H4 (cell line): ENCODE measurements at places on chromosomes 1 and 21.

GRCh38 chr1:63082766-63083165 lies 239.6 kb upstream of the FOXD3 start:
- no peak for DNase-seq

DNA sequence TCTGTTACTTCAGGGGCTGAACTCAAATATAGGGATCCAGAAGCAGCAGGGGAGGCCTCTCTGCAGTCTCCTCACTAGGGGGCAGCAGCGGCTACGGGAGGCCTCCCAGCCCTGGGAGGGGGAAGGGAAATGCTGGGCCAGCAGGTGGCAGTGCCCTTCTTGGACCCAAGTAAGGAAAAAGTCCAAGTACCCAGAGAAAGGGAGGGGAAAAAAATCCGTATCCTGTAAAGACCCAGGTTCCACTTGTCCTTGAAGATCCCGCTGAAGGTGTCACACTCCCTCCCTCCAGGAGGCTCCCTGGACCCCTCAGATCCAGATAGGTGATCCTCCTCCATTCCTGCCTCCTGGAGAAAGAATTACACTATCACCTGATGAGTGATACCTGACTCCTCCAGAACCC lies 14.1 kb upstream of the NUAK2 start:
- peak; percentile 78 for DNase-seq

- no peak for DNase-seq
Observed at GRCh38 chr1:50326026-50326425, 97.2 kb downstream of the DMRTA2 start.

- no peak for DNase-seq
Observed at GRCh38 chr1:180137776-180138175, 16.9 kb upstream of the QSOX1 start.

GRCh38 chr1:119606394-119606793 lies 41.7 kb downstream of the ZNF697 start:
- DNase-seq, result no peak

- DNase-seq, result no peak
Observed at GRCh38 chr1:12204140-12204539, 25.7 kb upstream of the VPS13D start.

GRCh38 chr1:34696230-34696629 lies 58.6 kb upstream of the GJB5 start:
- DNase-seq, result no peak

GRCh38 chr1:7641587-7642417 lies 129.3 kb upstream of the VAMP3 start:
- DNase-seq, result no peak

DNA sequence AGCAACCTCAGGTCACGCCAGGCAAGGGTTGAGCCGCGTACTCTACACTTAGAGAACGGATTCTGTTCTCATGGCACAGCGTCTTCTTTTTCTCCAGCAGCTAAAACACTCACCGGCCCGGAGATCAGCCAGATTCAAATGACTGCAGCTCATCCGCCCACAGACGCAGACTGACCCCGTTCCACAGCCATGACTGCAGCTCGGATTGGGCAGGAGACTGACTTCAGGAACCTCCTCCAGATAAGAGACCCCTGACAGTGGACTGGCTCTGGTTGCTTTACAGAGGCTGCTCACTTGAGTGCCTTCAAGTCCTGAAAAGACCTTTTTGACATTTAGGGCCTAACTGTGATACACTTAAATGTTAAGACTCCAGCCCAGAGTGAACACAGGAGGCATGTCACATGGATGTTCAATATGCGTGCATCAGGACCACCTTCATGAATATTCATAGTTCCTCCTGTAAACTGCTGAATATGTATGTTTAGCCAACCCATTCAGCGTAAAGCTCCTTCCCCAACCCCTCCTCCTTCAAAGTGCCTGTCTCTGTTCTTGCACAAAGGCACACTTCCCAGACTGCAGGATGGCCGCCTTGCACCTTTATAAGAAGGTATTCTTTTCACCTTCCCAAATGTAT lies 42.6 kb downstream of the BACE2 start:
- DNase-seq, result no peak

DNA sequence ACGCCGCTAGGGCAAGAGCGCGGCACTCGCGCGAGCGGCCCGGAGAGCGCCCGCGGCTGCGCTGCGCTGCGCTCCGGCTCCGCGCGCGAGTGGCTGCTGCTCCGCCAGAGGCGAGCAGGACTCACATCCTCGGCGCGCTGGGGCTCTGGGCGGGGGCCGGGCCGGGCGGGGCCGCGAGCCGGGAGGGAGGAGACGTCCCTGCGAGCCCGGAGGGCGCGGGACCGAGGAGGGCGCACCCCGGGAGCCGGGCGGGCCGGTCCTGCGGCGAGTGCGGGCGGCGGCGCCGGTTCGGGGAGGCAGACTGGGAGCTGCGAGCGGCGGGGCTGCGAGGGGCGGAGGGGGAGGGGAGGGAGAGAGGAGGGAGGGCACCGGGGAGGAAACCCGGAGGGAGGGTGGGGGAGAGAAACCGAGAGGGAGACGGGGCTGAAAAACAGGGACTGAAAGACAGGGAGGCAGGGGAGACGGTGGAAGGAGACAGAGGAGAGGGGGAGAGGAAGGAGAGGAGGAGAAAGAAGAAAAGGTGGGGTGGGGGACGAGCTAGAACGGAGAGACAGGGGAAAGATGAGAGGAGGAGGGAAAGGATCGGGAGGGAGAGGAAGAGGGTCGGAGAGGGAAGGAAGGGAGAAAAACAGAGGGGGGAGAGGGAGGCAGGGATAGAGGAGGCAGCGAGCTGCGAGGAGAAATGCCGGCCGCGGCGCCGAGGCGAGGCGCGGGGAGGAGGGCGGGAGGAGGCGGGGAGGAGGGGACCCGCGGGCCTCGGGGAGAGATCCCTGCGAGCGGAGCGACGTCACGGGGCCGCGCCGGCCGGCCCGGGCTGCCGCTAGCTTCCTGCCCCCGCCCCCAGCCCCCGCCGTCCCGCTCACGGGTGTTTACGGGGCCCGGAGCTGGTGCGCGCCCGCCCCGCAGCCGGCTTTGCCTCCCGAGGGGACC lies at the start of gene CAMK2N1:
Gene CAMK2N1 (minus strand): TSS at position 684 of the 930 bp plus-strand sequence. CDS start 831 bp downstream, outside the sequence.
- peak; percentile 40 for DNase-seq

DNA sequence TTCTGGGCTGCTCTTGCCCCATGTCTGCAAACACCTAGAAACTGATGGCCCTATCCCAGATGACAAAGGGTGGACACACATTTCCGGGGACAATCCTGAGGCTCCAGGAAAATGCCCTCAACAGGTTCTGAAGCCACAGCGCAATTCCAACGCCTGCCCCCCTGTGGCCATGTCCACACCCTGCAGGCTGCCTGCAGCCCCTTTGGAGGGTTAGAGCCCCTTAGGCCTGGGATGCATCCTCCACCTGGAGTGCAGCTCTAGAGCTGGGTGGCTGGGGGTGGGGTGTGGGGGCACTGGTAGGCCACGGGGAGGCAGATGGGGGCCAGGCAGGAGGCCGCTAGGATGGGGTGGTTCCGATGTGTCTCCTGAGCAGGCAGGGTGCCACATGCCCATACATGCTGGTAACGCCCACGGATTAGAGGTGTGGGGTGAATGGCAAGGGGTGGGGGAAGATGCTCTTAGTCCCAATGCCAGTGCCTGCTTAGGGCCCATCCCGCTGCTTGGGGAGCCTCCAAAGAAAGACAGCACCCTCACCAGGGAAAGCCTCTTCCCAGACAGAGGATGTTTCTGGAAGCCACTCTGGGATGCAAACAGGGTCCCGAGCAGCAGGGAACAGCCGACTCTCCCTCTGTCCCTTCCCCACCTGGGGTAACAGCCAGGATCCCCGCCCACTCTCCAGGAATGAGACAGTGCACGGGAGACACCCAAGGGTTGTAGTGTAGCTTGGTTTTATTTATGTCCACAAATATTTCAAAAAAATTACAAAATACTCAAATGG lies 34.0 kb downstream of the SLC45A1 start:
- no peak for DNase-seq

DNA sequence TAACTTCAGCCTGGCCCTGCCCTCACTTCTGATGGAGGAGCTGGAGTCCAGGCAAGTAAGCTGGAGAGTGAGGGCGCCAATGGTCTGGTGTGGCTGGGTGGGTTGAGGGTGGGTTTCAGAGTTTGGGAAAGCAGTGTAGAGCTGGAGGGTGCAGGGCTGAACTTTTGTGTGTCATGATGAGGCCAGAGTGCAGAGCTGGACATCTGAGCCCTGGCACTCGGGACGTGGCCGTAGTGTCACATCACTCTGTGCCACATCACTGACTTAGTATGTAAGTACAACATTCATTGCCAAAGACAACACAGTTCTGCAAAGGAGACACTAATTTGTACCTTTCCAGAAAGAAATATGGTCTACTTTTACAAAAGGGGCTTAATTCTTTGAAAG lies 15.8 kb downstream of the SPATA46 start:
- DNase-seq, result no peak

- DNase-seq, result no peak
Observed at GRCh38 chr1:229665912-229666558, 40.0 kb downstream of the URB2 start.

- DNase-seq, result no peak
Observed at GRCh38 chr1:175317779-175318178, 125.2 kb upstream of the KIAA0040 start.

- DNase-seq, result no peak
Observed at GRCh38 chr21:33904041-33904440, 11.6 kb downstream of the ATP5PO start.

DNA sequence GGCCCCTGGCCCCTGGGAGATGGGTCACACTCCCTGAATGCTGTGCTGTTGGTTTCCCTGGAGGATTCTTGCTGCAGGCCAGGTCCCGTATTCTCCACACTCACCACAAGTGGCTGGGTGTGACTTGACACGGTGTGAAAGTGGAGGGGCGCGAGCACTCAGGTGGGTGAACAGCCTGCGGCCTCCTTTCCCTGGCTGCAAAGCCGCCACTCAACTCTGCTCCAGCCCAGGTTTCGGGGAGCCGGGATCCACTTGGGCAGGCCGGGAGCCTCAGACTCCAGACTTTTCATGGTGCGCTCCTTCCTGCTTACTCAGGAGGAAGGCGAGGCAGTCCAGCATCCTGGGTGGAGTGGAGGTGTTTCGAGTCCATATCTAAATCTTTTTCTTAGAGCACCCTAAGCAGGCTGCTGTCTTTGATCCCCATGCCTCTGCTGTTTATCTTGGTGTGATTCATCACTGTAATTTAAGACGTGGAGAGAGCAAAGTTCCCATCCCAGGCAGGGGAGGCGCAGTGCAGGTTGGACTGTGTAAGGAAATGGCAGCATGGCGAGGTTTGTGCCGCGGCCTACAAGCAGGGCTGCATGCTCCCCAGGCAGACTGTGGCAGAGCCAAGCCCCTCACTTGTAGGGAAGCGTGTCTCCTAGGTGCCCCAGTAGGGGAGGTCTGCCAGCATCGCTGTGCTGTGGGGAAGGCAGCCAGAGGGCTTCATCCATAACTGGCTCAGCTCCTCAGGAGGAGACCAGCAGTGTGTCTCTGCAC lies 29.6 kb downstream of the VANGL1 start:
- DNase-seq, result peak; percentile 69

GRCh38 chr1:22673486-22674409 lies 20.7 kb downstream of the C1QB start:
- DNase-seq, result peak; percentile 54

GRCh38 chr1:229217716-229218115 lies 53.2 kb upstream of the RAB4A start:
- DNase-seq, result peak; percentile 55

DNA sequence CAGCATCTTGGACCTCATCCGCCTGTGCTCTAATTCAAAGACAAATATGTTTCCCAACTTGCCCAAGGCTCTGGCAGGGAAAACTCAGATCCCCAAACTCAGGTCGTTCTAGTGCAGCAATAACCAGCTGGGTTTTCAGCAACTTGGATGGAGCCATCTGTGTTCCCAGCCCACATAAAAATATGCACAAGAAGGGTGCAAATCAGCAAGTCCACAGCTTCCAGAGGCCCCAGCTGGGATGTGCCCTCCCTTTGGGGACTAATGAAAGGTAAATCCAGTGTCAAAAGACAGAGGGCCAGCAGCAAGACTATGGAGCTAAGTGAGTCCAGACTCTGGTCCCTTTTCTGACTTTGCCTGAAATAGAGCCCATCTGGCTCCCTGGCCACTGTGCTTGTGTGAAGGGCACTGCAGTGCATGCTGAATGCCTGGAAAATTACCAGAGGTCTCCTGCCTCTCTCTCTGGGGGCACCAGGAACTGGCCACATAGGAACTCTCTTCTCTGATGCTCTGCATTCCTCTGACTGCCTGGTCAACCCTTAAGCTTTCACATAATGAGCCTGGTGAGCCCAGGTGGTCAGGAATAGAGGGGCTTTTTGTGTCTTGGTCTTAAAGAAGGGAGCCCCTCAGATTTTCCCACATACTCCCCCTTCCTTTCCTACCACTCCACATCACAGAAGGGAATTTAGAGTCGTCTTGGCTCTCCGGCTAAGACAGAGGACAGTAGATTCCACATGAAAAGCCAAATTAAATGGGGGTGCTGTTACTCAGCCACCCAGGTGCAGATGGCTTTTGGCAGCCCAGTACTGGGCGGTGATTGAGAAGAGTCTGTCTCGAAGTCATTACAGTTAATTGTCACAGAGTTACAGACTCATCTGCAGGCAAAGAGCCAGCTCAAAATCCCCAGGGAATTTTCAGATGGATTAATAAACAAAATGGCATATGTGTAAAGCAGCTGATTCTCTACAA lies 88.1 kb upstream of the C1orf21 start:
- DNase-seq, result no peak

DNA sequence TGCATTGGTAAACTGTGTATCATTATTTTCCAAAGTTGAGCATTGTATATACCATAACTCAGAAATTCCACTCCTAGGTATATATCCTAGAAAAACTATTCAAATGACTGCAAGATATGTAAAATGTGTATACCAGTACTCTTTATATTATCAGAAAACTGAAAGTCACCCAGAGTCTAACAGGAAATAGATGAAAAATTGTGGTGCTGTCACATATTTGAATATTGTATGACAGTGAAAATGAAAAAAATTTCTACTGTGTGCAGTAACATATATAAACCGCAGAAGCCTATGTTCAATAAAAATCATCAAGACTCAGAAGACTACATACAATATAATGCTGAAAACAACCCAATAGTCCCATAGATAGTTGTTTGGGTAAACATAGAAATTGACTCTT lies 74.4 kb upstream of the LYPLAL1 start:
- no peak for DNase-seq

- no peak for DNase-seq
Observed at GRCh38 chr21:31914472-31914871, 41.7 kb downstream of the HUNK start.

DNA sequence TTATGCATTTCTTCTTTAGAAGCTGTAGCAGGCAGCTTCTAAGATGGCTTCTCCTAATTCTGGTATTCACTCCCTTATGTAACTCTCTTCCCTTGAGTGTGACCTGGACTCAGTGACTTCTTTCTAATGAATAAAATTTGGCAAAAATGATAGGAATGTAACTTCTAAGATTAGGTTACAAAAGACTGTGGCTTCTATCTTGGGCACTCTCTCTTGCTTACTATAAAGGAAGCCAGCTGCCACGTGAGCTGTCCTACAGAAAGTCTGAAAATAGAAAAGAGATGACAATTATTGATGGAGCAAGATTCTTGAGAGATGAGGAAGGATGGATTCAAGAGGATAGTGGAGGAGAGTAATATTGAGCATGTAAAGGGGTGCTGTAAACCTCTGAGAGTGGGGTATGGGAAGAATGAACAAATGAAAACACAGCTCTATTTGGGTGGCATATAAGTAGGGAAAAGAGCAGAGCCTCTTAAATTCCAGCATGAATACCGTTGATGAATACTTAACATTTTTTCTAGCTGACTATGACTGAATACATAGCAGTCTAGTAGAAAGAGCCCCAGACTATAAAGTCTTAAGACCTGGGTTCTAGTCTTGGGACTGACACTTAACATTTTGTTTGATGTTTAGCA lies 5.5 kb downstream of the TSEN15 start:
- DNase-seq, result peak; percentile 37

GRCh38 chr1:173530795-173531693 lies 53.9 kb downstream of the PRDX6 start:
- DNase-seq, result no peak
